ENCODE measurements at places on chromosomes 12 and 14. TPM values are rescaled to one million over a fixed set of nuclear protein-coding genes. Genes with fewer than 3 reads are reported as not detected.

CCDC177 gene
- polyA plus RNA-seq = not detected

MMP17 gene
- 4.5 TPM for polyA plus RNA-seq

GRCh38 chr12:131825146-131825892, 2.9 kb upstream of the MMP17 start:
- peaks cover 17% of the 10 kb centered on the region for H3K4me1 ChIP-seq
- no peaks in the 10 kb centered on the region for H3K36me3 ChIP-seq
- H3K27ac ChIP-seq = no peak overlapping the region
- H3K4me3 ChIP-seq = no peak overlapping the region
- H3K27me3 ChIP-seq = peaks cover 53% of the 10 kb centered on the region
- no peak for DNase-seq

DNA sequence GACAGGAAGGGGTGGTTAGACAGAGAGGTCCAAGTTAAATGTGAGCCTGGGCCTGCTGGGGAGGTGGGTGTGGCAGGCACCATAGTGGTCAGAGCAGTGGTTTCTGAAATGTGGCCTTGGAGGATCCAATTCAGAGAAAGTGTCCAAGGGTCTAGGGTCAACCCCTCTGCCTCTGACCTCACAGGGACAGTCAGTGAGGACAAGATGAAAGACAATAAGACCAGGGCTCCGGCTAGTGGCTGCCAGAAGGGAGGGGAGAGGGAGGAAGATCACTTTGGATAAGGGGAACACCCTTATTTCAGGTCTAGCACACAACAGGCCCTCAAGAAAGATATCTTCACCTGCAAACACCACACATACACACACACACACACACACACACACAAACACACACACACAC, 335.1 kb downstream of the MED13L start:
- no peaks in the 10 kb centered on the region for H3K4me1 ChIP-seq
- no peak overlapping the region for H3K4me3 ChIP-seq
- DNase-seq = no peak
- no peaks in the 10 kb centered on the region for H3K36me3 ChIP-seq
- no peak overlapping the region for H3K27ac ChIP-seq
- H3K27me3 ChIP-seq = no peaks in the 10 kb centered on the region

RNASE3 gene
- 0.64 TPM for polyA plus RNA-seq

DNA sequence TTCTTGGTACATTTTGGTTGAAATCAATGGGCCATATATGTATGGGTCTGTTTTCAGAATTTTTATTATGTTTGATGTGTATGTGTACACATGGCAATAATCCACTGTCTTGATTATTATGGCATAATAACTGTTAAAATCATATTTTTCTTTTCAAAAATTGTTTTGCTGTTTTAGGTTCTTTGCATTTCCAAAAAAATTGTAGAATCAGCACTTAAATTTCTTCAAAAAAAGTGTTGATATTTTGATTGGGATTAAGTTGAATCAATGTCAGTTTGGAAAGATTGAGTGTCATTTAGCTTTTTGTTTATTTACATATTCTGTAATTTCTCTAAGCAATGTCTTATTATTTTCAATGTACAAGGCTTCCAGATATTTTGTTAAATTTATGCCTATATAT, 154.1 kb downstream of the SLC5A8 start:
- H3K27me3 ChIP-seq = no peaks in the 10 kb centered on the region
- no peak for DNase-seq
- no peaks in the 10 kb centered on the region for H3K36me3 ChIP-seq
- no peaks in the 10 kb centered on the region for H3K4me1 ChIP-seq

DNA sequence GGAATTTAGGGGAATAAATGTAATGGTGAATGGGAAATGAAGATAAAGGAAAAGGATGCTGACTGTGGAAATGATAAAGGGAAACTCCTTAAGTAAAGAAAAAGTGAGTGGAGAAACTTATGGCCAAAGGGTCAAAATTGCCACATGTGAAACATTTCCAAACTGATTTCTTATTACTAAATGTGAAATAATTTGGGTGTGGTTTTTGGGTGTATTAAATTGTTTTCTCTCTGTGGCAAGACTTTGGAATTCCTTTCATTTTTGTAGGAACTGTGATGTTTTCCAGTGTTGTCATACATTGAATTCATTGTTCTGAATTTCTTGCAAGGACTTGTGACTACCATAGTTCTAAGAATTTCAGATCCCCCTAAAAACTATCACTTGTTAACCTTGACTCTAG, 1891.5 kb upstream of the SEL1L start:
- no peak overlapping the region for H3K4me3 ChIP-seq
- no peaks in the 10 kb centered on the region for H3K4me1 ChIP-seq
- no peak overlapping the region for H3K27ac ChIP-seq
- H3K27me3 ChIP-seq = no peaks in the 10 kb centered on the region
- no peak for DNase-seq

- H3K4me3 ChIP-seq = peak overlapping the region; percentile 21
- H3K4me1 ChIP-seq = no peaks in the 10 kb centered on the region
- peak overlapping the region; percentile 73 for H3K27ac ChIP-seq
- H3K27me3 ChIP-seq = peaks cover 100% of the 10 kb centered on the region
These were observed 1.3 kb upstream of the TBX5 start for GRCh38 chr12:114406984-114407841.

DNA sequence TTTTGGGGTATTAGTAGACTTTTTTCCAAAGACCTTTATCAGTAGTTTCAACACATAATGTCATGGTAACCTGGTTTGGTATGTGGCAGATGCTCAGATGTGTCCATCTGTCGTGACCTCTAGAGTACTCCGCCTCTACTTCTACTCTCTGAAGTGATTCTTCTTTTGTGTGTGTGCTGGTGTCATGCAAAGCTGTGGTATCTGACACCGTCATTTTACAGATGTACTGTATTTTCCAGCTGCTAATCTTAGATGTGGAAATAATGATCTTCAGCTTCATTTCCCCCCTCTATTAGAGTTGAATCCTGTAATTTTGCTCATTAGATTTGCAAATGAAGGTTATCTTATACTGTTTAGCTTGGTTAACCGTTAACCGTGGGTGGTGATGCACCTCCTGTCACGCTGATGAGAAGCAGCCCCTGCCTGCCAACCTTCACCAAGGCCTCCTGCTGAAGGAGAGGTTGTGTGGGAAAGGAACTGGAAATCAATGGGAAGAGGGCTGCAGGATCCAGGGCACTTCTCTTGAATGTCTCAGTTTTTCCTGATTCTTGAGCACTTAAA, 222.4 kb upstream of the AMIGO2 start:
- H3K4me1 ChIP-seq = no peaks in the 10 kb centered on the region
- DNase-seq = no peak
- H3K27ac ChIP-seq = no peak overlapping the region
- no peaks in the 10 kb centered on the region for H3K36me3 ChIP-seq

MIPOL1 gene
- 12.3 TPM for polyA plus RNA-seq

TMPRSS12 gene
- 0.06 TPM for polyA plus RNA-seq

BMAL2 gene
- 4.7 TPM for polyA plus RNA-seq

GRCh38 chr14:68810173-68811153, 17.6 kb upstream of the ZFP36L1 start:
- H3K27me3 ChIP-seq = no peaks in the 10 kb centered on the region
- H3K27ac ChIP-seq = no peak overlapping the region
- peaks cover 30% of the 10 kb centered on the region for H3K4me1 ChIP-seq

SMIM41 gene
- polyA plus RNA-seq = 5.0 TPM

GRCh38 chr12:123268850-123269249, 2.8 kb downstream of the CDK2AP1 start:
- no peaks in the 10 kb centered on the region for H3K36me3 ChIP-seq
- DNase-seq = no peak
- peak overlapping the region; percentile 81 for H3K27ac ChIP-seq

GRCh38 chr14:56008150-56008549, 110.1 kb upstream of the PELI2 start:
- no peak overlapping the region for H3K4me3 ChIP-seq
- no peak for DNase-seq
- H3K27me3 ChIP-seq = no peaks in the 10 kb centered on the region
- no peaks in the 10 kb centered on the region for H3K36me3 ChIP-seq
- no peak overlapping the region for H3K27ac ChIP-seq
- peaks cover 4% of the 10 kb centered on the region for H3K4me1 ChIP-seq

DNA sequence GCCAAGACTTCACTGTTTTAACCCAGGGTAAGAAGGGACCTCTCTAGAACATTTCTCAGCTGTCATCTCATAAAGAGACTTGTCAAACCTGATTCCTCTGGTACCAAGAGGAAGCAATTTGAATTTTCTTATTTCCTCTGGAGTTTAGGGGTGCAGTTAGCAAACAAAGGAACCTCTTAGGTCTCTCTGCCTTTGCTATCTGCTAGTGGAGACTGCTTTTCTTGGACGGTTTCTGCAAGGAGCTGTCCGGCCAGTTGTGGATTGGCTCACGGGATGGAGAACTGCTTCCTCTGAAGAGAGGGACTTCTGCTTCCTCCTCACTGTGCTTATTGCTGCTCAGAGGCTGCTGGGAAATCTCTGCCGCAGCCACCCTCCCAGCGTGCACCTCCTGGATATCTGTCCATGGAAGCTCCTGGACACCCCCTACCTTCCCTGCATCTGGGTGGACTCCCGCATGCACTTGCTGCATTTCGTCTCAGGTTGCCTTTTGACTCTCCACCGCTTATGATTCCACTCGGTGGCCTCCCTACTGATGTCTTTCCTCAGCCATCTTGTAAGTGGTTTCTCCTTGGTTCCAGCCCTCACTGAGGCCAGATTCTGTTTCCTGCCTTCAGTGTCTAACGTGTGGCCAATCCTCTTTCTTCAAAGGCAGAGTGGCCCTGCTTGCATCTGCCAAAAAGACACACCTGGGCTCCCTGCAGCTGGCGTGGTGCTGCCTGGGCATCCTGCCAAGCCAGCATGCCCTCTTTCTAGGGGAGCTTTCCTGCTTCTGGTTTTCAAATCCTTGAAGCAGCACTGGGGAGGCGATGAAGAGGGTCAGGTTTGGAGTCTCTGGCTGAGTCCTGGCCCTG, 187.3 kb downstream of the CHST11 start:
- H3K36me3 ChIP-seq = no peaks in the 10 kb centered on the region
- H3K27ac ChIP-seq = peak overlapping the region; percentile 62
- peak overlapping the region; percentile 14 for H3K4me3 ChIP-seq
- no peak for DNase-seq

PSMB11 gene
- not detected for polyA plus RNA-seq

SLC4A8 gene
- 1.4 TPM for polyA plus RNA-seq

DNA sequence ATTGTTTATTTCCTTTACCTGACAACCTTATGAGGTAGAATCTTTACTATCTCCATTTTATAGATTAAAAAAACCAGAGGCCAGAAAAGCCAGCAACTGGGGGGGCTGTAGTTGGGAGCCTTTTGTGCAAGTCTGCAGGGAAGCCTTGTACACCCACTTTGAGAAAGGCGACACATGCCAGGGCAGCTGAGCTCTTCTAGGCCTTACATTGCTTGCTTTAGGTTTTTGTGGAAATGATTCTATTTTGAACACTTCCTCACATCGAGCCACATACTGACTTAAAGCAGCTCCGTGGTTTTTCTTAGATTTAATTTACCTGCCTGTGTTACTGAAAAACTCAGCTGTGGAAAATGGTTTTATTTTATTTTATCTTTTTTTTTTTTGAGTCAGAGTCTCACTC, 34.6 kb downstream of the EP400 start:
- H3K4me3 ChIP-seq = no peak overlapping the region
- no peak for DNase-seq
- peak overlapping the region; percentile 89 for H3K27ac ChIP-seq

ARL1 gene
- 107 TPM for polyA plus RNA-seq

DNA sequence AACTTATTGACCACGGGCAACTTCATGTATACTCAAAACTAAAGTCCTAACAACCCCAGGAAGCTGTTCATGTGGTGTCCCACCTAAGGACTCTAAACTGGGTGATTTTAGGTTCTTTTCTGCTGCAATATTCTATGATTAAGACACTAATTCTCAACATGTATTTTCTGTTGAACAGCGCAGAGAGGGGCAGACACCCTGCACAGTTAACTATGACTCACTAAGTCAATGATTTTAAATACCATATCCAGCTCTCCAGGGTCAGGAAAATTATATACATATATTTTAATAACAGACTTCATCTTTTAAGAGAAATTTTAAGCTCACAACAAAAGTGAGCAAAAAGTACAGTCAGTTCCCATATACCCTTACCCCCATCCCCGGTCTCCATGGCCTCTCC, 85.0 kb downstream of the FOXN3 start:
- no peaks in the 10 kb centered on the region for H3K36me3 ChIP-seq
- H3K27ac ChIP-seq = no peak overlapping the region
- H3K4me1 ChIP-seq = no peaks in the 10 kb centered on the region
- DNase-seq = no peak
- H3K27me3 ChIP-seq = no peaks in the 10 kb centered on the region

DNA sequence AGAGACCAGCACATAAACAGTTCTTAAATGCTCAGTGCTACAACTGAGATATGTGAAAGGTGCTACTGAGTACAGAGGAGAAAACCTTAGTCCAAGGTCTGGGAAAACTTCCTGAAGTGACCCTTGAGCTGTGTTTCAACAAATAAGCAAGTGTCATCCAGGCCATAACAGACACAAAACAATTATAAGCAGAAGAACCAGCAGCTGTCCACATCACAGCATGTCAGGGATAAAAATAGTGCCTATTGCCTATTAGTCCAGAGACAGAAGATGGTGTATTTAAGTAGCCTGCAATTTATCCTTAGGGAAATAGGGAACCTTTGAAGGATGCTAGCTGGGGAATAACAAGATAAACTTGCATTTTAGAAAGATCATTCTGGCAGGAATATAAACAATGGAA, 237.8 kb downstream of the SPTSSA start:
- no peaks in the 10 kb centered on the region for H3K27me3 ChIP-seq
- no peak for DNase-seq
- H3K36me3 ChIP-seq = no peaks in the 10 kb centered on the region
- no peak overlapping the region for H3K4me3 ChIP-seq

- no peak overlapping the region for H3K27ac ChIP-seq
- no peak overlapping the region for H3K4me3 ChIP-seq
- H3K36me3 ChIP-seq = no peaks in the 10 kb centered on the region
- no peak for DNase-seq
- no peaks in the 10 kb centered on the region for H3K4me1 ChIP-seq
These were observed 27.1 kb upstream of the TCL1A start for GRCh38 chr14:95741038-95741490.

DNA sequence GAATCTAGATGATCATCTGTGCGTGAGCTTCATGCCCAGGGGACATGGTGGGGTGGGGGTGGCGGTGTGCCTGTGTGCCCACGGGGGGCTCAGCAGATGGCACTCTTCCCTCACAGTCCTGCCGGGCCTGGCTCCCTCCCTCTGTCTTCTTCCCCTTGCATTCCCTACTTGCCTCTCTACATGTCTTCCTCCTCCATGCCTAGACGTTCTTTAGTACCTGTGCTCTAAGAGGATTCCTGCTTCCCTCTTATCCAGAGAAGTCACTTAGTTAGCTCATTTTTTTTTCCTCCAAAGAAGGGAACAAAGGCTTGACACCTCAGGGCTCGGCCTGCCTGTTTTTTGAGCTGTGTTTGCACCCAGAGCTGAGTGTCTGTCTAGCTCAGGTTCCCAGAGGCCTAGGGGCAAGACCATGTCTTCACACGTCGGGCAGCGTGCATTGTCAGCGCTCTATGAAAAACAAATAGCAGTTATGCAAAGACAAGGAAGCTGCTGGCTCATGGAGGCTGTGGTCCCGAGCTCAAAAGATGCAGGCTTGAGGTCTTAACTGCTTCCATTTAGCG, 48.8 kb downstream of the NINJ2 start:
- H3K4me3 ChIP-seq = no peak overlapping the region
- H3K27me3 ChIP-seq = no peaks in the 10 kb centered on the region
- DNase-seq = peak; percentile 30

All from left lung (tissue), 14 donors.